ENCODE measurements at places on chromosomes 4 and X.

DNA sequence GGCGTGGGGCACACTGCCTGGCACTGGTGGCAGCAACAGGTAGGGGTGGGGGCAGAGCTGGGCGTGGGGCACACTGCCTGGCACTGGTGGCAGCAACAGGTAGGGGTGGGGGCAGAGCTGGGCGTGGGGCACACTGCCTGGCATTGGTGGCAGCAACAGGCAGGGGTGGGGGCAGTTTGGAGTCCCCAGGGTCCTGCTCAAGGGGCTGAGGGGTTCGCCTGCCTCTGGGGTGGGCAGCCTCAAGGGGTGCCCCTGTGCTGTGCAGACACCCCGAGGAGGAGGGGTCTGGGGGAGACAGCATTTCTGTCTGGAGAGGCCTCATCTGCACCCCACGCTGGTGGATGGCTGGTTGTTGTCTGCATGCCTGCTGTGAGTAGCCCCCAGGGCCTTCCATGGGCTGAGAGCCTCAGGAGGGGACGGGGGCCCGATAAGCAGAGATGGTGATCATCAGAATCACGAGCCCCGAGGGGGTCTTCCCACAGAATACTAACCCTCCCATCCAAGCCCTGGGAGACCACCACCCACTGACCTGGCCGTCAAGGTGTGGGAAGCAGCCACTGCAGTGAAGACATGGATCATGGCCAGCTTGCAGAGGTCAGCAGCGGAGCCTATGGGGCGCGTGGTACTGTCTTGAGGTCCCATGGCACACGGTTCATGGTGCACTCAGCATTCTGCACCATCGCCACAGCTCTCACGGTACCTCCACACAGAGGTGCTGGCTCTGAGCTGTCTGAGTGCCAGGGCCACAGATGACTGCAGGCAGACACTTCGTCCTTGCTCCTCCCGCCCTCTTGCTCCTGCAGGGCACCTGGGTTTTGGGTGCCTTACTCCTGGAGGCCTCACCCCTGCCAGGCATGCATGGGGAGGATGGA lies 21.5 kb downstream of the NAT8L start:
- no peak for DNase-seq

- no peak for DNase-seq
Measured at GRCh38 chrX:65035446-65035770, 59.2 kb upstream of the ZC4H2 start.

GRCh38 chr4:120232050-120232449 lies 165.4 kb upstream of the MAD2L1 start:
- no peak for DNase-seq

DNA sequence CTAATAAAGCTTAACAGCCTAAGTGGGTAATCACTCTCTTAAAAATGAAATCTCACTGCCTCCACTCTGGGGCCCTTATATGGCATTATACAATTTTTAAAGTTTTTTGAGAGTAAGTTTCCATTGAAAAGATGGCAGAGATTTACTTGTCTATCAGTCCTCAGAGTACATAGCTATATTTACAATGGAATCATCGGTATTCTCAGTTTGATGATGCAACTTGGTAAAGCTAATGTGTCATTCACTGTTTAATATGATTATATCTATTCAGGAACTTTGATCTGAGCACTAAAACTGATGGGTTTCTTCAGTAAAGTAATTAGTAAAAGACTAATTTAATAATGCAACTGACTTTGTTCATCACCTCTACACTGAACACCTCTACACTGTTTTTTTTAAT lies 51.6 kb downstream of the CT47B1 start:
- DNase-seq = no peak

- no peak for DNase-seq
Measured at GRCh38 chr4:76590798-76591281, 155.8 kb downstream of the SHROOM3 start.

GRCh38 chrX:105173071-105173470 lies 47.4 kb downstream of the TEX13A start:
- DNase-seq = no peak

DNA sequence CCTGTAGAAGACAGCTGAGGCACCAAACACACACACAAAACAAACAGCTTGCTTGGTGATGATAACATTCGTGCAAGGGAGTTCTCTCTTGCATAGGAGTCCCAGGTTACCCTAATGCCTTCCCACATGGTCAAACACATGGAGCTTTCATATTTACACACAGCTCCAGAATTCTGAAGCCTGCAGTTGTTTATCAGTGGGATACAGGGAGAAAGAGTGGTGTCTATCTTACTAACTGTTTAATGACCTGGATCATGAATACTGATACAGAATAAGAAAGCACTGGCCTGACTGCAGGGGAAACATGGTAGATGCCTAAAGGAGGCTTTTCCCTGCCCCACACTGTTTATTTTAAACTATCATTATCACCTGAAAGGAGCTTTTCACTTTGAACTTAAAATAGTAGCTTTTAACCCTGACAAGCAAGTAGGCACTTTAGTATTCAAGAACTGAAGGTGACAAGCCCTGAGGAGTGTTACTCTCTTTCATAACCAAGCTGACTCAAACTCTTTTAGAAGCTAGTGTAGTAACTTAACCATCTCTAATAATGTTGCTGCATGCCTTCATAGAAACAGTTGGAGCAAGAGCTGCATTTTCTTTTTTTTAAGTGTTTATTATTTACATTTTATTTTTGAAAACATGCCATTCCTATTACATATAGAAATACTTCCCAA lies 15.6 kb downstream of the TET2 start:
- no peak for DNase-seq

GRCh38 chr4:168496834-168497233 lies at the start of gene PALLD:
Gene PALLD, plus strand, starts transcription at chr4:168497052.
- no peak for DNase-seq

GRCh38 chr4:54553001-54553400 lies 104.8 kb upstream of the KIT start:
- DNase-seq = no peak

GRCh38 chr4:52367282-52367830 lies 291.7 kb downstream of the USP46 start:
- no peak for DNase-seq

- DNase-seq = peak; percentile 5
Measured at GRCh38 chr4:117447925-117448324, 362.5 kb upstream of the TRAM1L1 start.

DNA sequence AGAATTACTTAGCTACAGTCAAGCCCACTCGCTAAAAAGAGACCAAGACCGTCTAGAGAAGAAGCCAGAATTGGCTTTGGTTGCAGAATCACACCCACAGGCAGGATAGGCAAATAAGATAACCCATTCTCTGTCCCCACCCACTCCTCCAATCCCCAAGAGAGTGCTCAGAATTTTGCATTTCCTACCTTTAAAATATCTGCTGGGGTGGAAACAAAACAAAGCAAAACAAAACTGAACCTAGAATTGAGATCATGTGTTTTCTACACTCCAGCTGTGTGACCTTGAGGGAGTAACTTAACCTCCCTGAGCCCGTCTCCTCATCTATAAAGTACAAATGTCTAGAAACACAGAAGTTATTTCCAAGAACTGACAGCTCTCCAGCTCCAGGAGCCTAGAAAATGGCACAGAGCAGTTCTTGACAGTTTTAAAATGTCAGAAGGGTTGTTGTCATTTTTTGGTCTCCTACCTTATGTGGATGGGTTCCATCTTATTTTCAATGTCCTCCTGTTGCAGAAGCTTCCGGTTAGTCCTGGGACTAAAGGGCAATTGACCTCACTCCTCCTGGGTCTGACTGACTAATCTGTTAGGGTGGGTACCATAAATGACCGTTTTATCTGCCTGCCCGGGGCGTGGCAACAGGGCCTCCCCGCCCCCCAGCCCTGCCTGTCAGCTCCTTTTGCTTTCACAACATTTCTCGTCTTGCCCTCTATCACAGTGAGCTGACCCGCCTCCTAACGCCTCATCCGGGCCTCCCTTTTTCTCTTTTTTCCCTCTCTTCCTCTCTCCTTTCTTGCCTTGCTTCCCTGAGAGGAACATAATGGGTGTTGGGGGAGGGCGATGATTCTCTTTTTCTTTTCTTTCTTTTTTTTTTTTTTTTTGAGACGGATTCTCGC lies 114.0 kb downstream of the RBM47 start:
- DNase-seq = no peak

DNA sequence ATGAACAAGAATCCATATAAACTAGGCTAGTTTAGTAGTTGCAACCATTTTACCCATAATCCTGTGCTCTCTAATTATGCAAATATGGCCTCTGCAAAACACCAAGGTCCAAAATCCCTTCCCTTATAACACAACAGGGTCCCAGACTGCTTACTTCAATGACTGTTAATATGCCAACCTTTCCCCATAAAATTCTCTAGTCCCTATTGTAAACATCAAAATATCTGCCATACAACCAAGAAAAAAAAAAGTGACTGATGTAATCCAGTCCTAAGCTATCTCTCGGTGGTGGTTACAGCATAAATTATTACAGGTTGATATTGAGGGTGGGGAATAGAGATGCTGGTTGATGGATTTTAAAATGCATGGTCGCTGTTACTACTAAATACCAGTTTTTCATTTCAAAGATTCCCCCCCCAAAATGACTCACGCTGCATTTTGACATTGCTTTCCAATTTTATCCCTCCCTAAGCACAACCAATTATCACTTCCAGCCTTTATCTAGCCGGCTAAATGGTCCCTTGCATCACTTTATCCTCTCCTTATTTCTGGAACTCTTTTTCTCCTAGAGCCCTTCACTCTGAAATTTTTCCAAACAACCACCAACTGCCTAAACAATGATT lies 44.8 kb downstream of the TSPAN5 start:
- DNase-seq = no peak

GRCh38 chr4:4981427-4981826 lies 37.8 kb downstream of the CYTL1 start:
- DNase-seq = no peak

DNA sequence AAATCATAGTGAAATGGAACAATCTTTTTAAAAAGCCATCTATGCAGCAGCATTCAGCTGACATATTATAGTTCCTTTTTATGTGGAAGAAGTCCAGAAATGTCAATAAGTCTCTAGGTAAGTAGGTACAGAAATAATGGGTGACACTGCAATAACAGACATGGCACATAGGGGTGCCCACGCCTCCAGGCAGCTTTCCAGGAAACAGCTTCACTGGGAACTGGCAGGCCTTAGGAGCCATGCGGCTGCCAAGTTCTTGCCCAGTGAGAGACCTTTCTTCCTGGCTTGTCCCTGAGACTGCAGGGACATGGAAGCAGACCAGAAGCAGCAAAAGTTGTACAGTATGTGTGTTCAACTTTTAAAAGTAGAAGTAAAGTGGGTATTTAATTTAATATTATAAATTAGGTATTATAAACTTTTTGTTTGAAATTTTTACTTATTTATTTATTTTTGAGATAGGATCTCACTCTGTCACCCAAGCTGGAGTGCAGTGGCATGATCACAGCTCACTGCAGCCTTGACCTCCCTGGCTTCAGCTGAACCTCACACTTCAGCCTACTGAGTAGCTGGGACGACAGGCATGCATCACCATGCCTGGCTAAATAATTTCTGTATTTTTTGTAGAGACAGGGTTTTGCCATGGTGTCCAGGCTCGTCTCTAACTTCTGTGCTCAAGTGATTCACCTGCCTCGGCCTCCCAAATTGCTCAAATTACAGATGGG lies 12.1 kb upstream of the ETNPPL start:
- no peak for DNase-seq

- no peak for DNase-seq
Measured at GRCh38 chr4:145290955-145291354, 110.6 kb upstream of the OTUD4 start.

GRCh38 chrX:135340831-135341230 lies 31.6 kb downstream of the ETDC start:
- DNase-seq = no peak

GRCh38 chrX:118286066-118286762 lies 59.7 kb upstream of the WDR44 start:
- DNase-seq = no peak

DNA sequence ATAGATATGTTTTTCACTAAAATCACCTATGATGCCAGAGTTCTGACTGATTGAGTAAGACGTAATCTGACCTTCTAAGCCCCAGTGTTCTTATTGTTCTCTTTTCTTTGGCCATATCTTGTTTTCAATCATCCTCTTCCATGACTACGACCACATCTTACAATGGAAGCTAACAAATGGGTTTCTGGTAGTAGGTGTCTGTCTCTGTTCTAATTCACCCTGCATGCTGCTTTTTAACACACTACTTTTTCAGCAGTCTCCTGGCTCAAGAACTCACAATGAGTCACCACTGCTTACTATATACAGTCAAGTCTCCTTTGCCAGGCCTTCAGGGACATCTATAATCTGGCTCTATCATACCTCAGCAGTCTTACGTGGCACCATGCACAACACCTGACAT lies 146.1 kb downstream of the NEXMIF start:
- no peak for DNase-seq

GRCh38 chrX:24298191-24298590 lies 15.7 kb downstream of the SUPT20HL2 start:
- no peak for DNase-seq

GRCh38 chrX:3407781-3408180 lies 61.3 kb upstream of the MXRA5 start:
- DNase-seq = no peak

GRCh38 chrX:48626401-48627298 lies 29.4 kb downstream of the WDR13 start:
- no peak for DNase-seq

DNA sequence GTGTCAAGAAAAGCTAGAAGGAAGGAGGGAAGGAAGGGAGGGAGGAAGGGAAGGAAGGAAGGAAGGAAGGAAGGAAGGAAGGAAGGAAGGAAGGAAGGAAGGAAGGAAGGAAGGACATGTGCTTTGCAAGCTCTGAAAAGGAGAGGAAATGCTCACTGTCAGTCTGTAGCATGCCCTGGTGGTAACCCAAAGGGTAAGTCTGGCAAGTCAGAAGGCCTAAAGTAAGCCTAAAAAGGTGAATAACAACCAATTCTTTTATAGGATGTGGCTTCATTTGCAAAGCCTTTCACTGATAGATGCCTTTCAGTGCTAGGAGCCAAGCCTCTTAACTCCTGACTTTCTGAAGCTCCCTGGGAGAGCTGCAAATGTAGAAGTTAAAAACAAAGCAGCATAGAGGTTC lies 542.6 kb downstream of the CFAP47 start:
- DNase-seq = no peak

DNA sequence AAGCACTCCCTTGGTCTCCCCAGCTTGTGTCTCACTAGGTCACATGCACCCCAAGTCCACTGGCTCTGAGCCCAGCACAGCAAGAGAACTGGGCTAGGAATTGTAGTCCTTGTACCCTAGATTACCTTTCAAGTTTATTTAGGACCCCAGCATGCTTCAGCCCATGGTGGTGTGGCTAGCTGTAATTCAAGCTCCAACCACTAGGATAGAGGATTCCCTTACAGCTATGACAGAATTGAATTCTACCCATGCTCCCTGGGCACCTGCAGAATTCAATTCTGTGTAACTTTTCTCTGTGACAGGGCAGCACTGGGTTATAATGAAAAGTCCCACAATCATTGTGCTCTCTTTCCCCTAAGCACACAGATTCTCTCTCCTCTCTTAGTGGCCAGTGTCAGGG lies 253.8 kb upstream of the DMD start:
- DNase-seq = no peak

DNA sequence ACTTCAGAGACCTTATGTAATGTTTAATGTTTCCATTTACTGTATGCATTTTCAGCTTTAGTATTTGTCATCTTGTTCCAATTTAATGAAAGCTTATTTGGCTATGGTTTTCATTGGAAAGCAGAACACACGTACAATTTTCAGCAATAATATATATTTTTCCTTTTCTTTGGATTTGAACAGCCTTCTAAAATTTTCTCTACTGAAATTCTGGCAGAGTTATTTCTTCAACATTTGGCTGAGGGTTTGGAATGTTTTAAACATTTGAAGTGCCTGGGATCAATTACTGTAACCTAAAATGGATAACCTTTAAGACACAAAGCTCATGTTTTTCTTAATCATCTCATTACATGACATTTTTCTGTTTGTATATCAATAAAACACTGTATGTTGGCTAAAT lies 156.9 kb downstream of the TENM3 start:
- no peak for DNase-seq

GRCh38 chr4:163164591-163164990 lies 2.1 kb downstream of the NAF1 start:
- no peak for DNase-seq

Data from CD4-positive, alpha-beta T cell treated with Interleukin-2 at 100 ng/mL for 4 hours (primary cell).